HCEC 1CT (cell line): ENCODE measurements at places on chromosomes 5 and 9.

DNA sequence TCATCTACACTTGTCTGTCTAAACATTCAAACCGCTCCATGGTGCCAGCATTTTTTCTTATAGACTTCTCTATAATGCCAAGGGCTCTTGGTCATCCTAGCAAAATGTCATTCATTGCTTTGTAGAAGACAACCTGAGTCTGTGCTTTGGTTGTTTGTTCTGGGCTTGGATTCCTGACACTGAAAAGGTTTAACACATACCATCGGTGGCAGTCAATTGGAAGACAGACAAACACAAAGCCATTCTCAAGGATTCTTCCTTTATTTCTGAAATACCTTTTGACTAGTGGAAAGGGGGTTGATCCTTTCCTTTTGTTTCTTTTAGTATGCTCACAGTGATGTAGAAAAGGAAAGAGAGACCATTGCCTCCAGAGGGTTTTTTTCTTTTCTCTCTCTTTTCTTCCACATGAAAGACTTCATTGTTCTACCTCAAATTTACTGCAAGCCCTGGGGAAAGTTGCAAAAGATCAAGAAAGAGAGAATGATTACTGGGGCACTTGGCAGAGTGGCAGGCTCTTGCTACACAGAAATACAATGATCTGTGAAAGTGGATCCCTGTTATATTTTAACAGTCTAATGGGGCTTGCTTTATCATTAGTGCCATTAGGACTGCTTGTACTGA lies 66.4 kb upstream of the TMC1 start:
- no peak for DNase-seq

GRCh38 chr9:125992557-125992956 lies 245.4 kb downstream of the PBX3 start:
- DNase-seq, result no peak

DNA sequence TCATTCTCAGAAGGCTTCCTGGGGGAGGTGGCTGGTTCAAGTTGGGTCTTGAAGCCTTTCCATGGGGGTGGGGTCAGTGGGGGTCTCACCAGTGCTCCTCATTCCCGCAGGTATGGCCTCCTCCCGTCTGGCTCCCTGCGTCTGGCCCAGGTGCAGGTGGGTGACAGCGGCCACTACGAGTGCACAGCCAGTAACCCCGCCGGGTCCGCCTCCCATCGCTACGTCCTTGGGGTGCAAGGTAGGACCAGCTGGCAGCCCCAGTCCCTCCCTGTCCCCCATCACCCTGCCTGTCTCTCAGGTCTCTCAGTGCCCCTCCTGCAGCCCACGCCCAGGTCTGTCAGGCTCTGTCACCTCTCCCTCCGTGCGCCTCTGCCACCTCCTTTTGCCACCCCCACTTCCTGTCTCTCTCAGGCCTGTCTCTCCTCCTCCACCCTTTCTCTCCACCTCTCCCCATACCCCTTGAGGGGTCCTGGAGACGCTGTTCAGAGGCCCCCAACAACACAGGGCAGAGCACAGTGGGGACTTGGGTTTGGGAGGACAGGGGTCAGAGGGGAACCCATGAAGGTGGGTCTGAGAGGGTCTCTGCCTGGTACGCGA lies 72.3 kb downstream of the HMCN2 start:
- no peak for DNase-seq

DNA sequence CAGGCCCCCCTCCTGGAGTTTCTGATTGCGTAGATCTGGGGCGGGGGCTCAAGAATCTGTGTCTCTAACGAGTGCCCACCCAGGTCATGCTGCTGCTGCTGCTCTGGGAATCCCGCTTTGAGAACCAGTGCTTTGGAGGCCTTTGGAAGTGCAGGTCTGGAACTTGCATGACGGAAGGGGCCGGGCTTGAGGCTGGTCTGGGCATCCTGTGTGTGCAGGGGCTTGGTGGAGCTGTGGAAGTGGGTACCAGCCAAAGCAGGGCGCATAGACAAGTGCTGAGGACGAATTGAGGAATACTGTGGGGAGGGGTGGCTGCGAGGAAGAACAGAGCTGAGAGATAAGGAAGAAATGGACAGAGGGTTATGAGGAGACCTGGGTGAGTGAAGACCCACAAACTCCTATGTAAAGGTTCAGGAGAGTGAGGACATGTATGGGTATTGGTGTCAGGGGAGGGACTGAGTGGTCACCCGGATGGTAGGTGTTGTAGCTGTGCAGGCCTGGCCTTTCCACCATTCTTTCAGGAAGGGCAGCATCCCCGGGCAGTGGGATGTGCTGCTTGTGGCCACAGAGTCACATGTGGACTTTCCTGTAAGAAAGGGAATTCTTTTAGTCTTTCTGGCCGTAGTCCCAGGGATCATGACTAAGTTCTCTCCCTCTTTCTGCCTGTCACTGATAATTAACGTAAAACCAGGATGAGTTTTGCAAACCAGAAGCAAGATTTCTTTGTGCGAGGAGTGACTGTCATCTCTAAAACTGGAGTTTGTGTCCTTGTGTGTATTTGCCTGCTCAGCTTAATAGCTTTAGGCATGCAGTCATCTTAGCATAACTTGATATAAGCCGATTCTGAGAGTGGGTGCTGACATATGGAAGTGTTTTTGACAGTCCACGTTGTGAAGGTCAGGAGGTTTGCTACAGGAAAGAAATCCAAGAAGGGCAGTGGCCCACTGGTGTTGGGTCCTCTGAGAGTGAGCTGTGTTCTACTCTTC lies 43.3 kb upstream of the TJP2 start:
- peak; percentile 87 for DNase-seq

- no peak for DNase-seq
These were observed at the start of gene MAST4 for GRCh38 chr5:66595756-66596635. TSS of gene MAST4 (plus strand) at chr5:66596393. CDS start at chr5:66596656, 263 bp downstream.

DNA sequence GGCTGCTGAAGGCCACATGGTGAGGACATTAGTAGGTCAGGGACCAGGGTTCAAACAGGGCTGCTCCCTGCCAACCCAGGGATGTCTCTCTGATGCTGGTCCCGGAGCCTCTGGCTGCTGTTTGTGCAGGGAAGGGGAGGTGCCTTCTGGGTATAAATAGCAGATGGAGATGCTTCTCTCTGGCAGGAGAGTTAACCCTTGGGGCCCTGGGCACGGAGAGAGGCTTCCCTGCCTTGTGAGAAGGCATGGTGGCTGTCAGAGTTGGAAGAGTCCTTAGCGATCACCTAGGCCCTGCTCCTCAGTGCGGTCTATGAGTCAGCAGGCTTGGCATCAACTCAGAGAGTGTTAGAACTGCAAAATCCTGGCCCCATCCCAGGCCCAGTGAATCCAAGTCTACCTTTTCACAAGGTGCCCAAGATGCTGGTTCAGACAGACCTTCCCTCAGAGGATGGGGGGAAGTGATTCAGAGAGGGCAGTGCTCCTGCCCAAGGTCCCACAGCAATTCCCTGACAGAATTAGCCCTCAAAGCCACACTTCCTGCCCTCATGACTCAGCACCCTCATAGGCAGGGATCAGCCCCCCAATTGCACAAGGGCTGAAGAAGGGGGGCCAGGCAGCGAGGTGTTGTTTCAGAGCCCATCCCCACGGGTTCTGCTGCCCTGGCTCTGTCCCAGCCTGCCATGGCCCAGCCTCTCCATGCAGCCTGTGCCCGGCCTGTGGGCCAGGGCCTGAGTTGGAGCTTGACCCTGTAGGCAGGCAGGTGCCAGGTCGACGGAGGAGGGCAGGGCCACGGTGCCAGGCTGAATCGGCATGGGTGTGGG lies 25.6 kb downstream of the CAMK2A start:
- peak; percentile 88 for DNase-seq

GRCh38 chr9:136117916-136118319 lies 757 bp downstream of the TMEM250 start:
- peak; percentile 11 for DNase-seq

DNA sequence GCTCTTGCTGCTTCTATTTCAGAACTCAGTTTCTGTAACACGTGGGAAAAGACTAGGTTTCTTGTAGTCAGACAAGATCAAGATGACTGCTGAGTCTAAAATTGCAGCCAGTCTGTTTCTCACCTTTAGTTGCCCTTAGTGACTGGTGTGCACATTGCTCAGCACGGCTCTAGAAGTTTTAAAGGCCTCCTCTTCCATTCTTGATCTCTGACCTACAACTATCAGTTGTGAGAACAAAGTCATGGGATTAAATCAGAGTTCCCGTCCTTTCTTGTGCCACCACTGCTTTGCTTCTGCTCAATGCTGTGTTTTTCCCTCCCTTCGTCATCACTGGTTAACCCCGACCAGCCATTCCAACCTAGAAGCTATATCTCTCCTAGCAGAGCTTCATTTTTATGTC lies 52.8 kb downstream of the GDA start:
- no peak for DNase-seq

DNA sequence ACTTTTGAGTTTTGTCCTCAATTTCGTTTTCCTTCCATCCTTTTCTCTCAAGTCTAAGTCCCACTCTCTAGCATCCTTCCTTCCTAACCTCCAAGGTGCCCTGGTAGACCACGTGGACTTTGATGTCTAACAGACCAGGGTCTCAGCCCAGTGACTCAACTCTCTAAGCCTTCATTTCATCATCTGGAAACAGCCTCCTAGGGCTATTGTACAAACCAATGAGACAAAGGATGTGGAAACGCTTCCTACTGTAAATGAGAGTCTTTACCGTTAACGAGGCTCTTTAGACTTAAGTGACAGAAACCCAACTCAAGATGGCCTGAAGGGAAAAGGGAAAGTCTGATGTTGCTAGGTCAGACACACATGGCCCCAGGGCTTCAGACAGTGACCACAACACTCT lies 49.2 kb upstream of the CPLX2 start:
- peak; percentile 64 for DNase-seq

DNA sequence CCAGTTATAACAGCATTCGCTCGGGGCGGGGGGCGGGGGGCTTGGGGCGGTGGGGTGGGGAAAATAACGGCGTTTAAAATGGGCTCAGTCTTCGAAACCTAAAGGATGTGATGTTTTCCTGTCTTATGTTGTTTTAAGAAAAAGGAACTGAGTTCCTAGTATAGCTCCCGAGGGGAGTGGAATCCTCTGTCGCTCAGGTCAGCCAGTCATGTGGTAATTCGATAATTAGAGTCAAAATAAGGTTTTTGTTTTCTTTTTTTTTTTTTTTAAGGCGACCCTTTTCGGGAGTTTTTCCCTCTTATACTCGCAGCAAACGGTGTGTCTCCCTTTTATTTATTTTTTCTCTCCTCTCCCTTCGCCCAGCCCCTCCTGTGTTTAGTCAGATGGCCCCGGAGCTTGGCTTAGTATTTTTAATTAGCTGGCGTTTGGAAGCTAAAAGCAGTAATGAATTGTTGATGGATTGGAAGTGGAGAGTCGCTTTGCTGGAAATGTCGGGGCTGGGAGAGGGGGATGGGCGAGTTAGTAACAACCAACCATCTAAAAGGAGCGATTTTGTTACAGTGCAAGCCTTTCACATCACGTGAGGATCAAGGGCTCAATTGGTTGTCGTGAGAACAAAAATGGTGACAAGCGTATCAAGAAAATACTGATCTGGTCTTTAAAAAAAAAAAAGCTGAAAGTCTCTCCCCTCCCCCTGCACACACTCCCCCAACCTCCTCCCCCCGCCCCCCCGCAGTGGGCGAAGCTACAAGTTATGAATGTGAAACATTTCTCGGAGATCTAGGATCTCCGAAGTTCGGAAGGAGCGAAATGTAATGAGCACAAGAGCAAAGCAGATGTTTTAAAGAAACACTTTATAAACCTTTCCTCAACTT lies 714 bp upstream of the ZNF608 start:
- DNase-seq, result peak; percentile 87

GRCh38 chr9:87436716-87437115 lies 61.0 kb upstream of the DAPK1 start:
- DNase-seq, result no peak

DNA sequence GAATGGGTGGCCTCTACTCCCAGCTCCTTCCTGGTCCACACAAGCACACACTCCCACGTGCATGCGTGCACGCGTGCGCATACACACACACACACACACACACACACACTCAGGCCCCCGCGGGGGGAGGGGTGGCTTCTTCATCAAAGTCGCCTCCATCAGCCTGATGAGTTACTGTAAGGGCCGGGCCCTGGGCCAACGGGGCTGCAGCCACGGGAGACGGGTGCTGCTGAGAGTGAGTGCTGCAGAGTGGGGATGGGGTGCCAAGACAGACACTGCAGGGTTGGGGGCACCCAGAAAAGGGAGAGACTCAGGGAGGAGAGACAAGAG lies 18.1 kb downstream of the CNTFR start:
- DNase-seq, result no peak

GRCh38 chr9:98120476-98120875 lies 1.5 kb upstream of the TRIM14 start:
- no peak for DNase-seq

GRCh38 chr5:5710471-5710870 lies 288.0 kb downstream of the ICE1 start:
- DNase-seq, result no peak

- DNase-seq, result no peak
These were observed 72.0 kb downstream of the SEMA6A start for GRCh38 chr5:116502616-116503015.

DNA sequence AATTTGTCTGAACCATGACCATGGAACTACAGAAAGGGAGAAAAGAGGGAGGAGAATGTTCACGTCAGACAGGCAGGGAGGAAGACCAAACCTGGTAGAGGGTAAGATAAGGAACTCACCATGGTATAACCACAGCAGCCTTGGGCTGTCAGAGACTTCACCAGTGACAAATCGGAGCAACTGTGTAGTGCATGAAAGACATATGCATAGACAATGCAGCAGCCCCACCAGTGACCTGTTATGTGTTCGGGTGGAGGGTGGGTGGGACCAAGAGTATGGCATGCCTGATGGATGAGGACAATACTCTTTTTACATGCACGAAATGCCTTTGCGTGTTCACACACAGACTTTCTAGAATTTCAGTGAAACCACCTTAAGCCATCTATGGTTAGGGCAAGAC lies 221.8 kb upstream of the RASEF start:
- no peak for DNase-seq

DNA sequence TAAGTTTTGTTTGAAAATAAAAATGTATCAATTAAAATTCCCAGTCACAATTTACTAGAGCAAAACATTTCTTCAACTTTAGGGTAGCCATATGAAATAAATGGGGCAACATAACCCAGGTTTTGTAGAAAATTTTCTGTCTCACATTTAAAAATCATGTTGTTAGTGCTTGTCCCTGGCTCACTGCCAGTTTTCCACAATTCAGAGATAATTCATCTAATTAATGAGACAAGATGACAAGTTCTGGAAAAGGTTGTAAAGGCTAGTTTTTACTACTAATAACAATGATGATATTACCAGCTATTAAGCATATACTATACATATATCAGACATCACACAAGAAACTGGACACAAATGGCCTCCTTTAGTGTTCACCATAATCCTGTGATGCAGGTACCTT lies 45.9 kb downstream of the MEGF9 start:
- DNase-seq, result no peak

GRCh38 chr5:37120270-37120669 lies 128.9 kb downstream of the CPLANE1 start:
- DNase-seq, result no peak

DNA sequence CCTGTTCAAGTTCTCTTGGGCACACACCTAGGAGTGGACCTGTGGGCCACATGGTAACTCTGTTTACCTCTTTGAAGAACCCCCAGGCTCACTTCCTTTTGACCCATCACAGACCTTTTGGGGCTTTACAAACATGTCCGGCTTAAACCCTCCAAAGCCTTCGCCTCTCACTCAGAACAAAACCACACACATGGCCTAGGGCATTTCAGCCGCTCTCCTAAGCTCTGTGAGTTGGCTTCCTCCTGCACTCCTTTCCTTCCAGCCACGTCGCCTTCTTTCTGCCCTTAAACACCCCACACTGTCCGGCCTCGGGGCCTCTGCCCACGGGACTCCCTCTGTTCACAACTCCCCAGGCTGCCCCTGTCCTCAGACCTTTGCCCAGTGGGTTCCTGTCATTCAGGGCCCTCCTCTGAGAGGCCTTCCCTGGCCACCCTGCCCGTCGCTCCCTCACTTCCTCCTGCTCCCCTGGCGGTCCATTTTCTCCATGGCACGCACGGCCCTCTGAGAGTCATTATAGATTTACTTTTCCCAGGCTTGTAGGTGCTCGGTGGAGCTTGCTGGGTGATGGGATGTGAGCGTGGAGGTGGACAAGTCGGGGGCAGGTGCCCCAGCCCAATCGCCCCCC lies 1.9 kb downstream of the DOK3 start:
- DNase-seq, result no peak
